ENCODE measurements at places on chromosomes 12 and 14. TPM values are rescaled to one million over a fixed set of nuclear protein-coding genes. Genes with fewer than 3 reads are reported as not detected.

PTPRQ gene
- polyA plus RNA-seq: not detected

SLC5A8 gene
- not detected for polyA plus RNA-seq

TAS2R7 gene
- not detected for polyA plus RNA-seq

SERPINA1 gene
- polyA plus RNA-seq: 14,177 TPM

TCL1B gene
- polyA plus RNA-seq: not detected

HOTAIR gene
- polyA plus RNA-seq: not detected

NUAK1 gene
- polyA plus RNA-seq: 1.7 TPM

Data from HepG2 (cell line).